Activated T-cell treated with anti-CD3 and anti-CD28 coated beads, Interleukin-2, amount 50 U/mL, for 72 hours (primary cell): ENCODE measurements at places on chromosomes 7 and 10. TPM values are rescaled to one million over a fixed set of nuclear protein-coding genes. Genes with fewer than 3 reads are reported as not detected.

The NUDT5 gene
- total RNA-seq = 79.3 TPM

The GNGT1 gene
- total RNA-seq = not detected

The EN2 gene
- total RNA-seq = not detected

The PTF1A gene
- total RNA-seq = not detected

The GOT1 gene
- 101 TPM for total RNA-seq

The CYP2C8 gene
- 0.36 TPM for total RNA-seq

The GIMAP2 gene
- total RNA-seq = 47.8 TPM

The TRDMT1 gene
- total RNA-seq = 5.5 TPM

The SRRM3 gene
- not detected for total RNA-seq

The SFTPA1 gene
- total RNA-seq = not detected

The SLIT1 gene
- total RNA-seq = 1.3 TPM

The PDE6C gene
- not detected for total RNA-seq

The BICC1 gene
- not detected for total RNA-seq

The SLC29A4 gene
- total RNA-seq = 1.3 TPM

The MMD2 gene
- total RNA-seq = not detected

The FZD1 gene
- 1.0 TPM for total RNA-seq

The TLX1 gene
- total RNA-seq = not detected

The GHRHR gene
- total RNA-seq = not detected

The LAMB4 gene
- not detected for total RNA-seq

The NUTM2A gene
- 0.19 TPM for total RNA-seq

The TTYH3 gene
- 36.4 TPM for total RNA-seq

The METTL27 gene
- 1.8 TPM for total RNA-seq
